Fibroblast of the aortic adventitia (primary cell): ENCODE measurements at places on chromosomes 5 and 9.
A peak's percentile ranks its signal among the peaks of the same experiment; 100 is the strongest.

DNA sequence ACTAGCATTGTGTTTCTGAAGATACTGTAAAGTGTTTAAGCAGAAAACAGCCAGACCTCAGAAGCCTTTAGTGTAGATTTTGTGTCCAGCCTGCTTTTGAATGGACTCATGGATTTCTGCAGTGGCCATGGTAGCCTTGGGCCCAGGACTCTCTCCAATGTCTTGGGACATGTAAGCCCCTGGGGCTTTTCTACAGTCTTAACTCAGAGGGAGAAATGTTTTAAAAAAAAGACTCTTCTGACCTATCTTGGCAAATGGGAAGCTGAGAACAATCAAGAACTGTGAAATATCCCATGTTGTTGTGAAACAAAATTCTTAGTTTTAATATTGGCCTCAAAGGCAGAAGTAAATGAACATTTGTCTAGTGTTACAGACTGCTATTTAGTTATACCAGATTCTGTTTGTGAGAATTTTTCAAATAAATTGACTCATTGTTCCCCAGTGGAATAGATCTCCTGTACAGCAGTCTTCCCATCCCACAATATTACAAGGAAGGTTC is 112.5 kb upstream of the DMAC1 start:
- DNase-seq = no peak

DNA sequence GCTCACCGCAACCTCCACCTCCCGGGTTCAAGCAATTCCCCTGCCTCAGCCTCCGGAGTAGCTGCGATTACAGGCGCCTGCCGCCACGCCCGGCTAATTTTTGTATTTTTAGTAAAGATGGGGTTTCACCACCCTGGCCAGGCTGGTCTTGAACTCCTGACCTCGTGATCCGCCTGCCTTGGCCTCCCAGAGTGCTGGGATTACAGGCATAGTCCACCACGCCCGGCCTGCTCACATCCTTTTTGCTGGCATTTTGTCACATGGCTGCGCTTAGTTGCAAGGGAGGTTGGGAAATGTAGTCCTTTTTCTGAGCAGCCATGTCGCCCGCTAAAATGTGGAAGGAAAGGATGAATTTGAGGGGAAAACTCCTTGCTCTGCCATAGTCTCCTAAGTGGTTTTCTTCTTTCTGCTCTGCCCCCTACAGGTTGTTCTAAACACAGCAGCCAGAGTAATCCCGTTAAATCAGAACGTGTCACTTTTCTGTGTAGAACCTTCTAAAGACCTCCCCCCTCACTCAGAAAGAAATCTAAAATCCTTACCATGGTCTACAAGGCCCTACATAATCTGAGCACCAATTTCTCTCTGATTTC is 57.8 kb upstream of the HSPA9 start:
- DNase-seq = peak; percentile 85

DNA sequence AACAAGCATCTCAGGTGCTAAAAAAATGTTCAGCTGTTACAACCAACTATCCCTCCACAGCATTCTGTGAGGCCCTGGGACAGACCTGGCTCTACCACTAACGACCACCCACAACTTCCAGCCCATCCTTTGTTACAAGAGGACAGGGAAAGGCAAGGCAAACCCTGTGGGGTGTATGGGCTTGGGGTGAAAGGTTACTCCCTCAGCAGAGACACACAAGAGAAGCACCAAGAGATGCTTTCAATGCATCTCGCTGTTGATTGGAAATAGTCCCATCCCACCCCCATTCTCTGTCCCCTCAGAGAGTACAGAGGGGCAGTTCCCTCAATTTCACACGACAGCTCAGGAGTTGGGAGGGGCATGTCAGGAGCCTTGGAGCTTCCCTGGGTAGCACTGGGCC is 234.1 kb downstream of the CAAP1 start:
- no peak for DNase-seq

DNA sequence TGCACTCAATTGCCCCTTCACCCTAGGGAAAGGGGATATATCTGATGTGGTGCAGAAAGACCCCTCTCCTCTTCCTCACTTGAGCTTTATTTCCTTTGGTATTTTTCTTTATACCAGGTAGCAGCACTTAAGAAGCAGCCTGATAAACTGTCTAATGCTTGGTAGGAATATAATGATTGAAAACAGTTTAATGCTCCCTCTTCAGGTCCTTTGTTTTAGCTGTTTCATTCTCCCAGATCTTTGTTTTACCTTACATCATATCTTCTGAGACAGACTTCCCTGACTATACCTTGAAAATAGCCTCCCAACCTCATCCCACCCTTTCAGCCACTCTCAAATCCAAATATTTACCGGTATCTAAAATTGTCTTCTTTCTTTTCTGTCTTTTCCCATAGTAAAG is 87.9 kb downstream of the NUDT12 start:
- DNase-seq = no peak

- no peak for DNase-seq
Measured at GRCh38 chr5:12284604-12285003, 380.4 kb upstream of the CTNND2 start.

DNA sequence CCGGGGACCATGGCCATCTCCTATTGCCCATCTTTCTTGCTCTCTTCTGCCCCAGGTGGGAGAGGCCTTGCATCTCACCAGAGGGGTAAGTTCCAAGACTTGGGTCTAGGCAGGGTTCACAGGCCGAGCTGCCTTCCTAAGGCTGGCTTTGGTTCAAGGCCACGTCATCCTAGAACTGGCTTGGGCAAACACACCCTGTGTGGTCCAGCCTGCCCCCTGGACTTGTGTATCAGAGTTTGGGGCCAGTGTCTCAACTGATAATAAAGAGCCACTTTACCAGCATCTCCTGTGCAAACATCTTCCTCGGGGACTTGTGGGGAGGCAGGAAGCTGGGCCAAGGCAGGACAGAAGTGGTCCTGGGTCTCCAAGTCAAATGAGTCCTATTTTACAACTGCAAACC is 17.8 kb downstream of the BOD1 start:
- DNase-seq = no peak
